Activated CD8-positive, alpha-beta memory T cell treated with anti-CD3 and anti-CD28 coated beads for 36 hours (primary cell): ENCODE measurements at places on chromosomes 1 and 21. TPM values are rescaled to one million over a fixed set of nuclear protein-coding genes. Genes with fewer than 3 reads are reported as not detected.

NCF2 gene
- total RNA-seq = 2.0 TPM

PODN gene
- not detected for total RNA-seq

SH3D21 gene
- total RNA-seq = 6.7 TPM

HSD3B1 gene
- not detected for total RNA-seq

HOOK1 gene
- 4.6 TPM for total RNA-seq
